ENCODE measurements at places on chromosomes 6 and 20.
A peak's percentile ranks its signal among the peaks of the same experiment; 100 is the strongest.

- DNase-seq: peak; percentile 54
These were observed 114.5 kb upstream of the SLC22A16 start for GRCh38 chr6:110590821-110591351.

GRCh38 chr20:38221119-38221589, 39.4 kb downstream of the KIAA1755 start:
- peak; percentile 79 for DNase-seq

DNA sequence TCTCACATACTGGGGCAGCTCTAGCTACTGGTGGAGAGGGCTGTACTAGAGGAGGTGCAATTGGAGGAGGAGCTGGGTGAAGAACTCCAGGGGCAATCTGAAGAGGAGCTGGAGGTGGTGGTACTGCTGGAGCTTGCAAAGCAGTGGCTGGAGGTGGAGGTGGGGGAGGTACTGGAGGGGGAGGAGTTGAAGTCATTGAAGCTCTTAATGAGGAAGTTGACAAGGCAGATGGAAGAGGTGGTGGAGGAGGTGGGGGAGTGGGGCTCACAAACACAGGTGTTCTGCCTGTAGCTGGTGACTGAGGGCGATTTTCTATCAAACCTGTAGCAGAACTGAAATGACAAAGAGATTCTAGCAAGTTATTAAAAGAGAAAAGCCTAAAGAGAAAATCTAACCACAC, 77.6 kb downstream of the WASF1 start:
- no peak for DNase-seq

DNA sequence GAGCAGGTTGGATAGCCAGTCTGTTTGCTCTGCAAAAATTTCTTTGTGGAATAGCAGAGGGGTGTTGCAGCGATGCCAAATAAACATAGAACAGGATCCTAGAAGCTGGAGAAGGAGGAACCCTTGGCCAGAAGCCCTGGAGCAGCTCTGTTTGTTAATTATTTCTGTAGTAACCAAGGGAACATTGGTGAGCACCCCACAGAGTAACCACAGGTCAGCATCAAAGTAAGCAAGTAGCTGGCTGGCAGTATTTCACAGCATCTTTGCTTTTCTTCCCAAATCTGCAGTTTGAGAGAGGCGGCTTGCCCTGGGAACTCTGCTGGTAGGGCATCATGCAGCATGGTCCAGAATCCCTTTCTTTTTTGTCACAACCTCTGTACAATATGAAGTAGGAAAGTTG, 12.7 kb upstream of the APMAP start:
- no peak for DNase-seq

DNA sequence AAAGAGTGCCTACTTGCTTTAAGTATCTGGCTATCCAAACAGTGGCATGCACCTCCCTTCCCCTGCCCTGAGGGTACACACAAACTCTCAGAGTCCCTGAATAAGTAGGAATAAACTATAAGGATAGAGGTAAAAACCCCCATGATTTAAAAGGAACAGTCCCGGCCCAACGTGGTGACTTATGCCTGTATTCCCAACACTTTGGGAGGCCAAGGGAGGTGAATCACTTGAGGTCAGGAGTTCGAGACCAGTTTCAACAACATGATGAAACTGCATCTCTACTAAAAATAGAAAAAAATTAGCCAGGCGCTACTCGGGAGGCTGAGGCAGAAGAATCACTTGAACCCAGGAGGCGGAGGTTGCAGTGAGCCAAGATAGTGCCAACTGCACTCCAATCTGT, 22.2 kb downstream of the SAMHD1 start:
- DNase-seq: no peak

DNA sequence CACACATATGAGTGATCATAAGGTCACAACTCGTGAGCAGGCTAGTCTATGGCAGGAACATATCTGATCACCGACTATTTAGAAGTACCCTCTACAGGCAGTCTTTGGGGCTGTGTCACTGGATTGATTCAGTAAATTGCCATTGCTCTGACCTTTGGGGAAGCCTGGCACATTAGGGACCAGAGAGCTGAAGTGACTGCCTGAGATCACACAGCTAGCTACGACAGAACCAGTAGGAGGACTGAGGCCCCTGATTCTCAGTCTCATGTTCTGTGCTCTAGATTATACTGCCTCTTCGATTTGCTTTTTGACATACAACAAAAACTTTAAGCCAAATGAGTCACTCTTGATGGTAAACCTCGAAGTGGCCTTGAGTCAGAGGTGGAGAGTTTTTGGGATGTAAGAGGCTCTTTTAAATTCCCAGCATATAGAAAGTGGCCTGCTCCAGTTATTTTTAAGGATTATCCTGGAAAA, 247.5 kb upstream of the SUPT3H start:
- peak; percentile 49 for DNase-seq

DNA sequence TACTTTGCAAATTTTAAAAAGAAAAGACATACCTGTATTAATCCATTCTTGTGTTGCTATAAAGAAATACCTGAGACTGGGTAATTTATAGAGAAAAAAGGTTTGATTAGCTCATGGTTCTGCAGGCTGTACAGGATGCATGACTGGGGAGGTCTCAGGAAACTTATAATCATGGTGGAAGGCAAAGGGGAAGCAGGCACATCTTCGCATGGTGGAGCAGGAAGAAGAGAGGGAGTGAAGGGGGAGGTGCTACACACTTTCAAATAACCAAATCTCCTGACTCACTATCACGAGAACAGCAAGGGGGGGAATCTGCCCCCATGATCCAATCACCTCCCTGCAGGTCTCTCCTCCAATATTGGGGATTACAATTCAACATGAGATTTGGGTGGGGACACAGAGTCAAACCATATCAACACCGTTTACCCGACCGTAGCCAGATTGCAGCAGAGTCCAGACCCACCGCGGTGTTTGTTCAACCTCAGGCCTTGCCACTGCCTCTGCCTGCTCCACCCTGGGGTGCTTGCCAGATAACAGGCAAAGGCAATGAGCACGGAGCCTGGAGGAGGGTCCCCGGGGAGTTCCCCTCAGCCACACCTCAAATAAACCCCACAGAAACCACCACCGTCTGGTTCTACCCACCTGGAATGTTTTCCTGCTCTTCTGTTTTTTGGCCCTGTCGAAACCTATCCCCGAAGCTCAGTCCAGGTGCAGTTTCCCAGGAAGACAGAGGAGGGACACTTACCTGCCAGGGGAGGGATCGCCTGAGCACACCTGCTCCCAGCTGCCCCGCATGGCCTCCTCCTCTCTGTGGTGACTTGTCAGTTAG, 142.2 kb upstream of the AFDN start:
- DNase-seq: no peak

- DNase-seq: no peak
These were observed 107.1 kb upstream of the LGSN start for GRCh38 chr6:63426844-63427243.

DNA sequence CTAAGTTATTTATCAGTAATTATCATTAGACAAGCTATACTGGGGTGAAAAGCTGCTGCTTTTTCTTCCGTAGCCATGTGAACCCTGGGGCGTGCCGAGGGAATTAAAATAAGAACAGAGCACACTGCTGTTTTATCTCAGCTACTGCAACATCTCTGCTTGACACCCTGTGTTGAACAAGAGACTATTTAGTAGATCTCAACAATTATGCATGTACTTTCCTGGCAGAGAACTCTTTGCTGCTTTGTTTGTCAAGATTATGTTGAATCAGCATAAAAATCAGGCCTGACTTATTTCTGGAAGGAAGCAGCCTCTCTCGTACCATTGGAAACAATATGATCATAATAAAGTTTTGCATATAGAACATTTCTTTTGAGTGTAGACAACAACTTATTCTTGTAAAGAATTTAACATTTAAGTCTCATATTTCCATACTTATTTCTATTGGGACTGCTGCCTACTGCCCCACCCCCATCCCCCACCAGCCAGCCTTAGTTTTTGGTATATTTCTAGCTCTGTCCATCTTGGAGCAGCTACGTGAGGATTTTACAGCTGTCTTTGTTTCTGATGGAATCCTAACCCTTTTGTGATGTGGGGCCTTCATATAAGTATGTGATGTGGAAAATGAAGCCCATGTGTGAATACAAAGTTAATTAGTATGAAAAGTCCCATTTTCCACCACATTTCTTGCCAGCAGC, 1011.4 kb downstream of the KIF16B start:
- no peak for DNase-seq

- DNase-seq: no peak
These were observed 974.0 kb upstream of the GJE1 start for GRCh38 chr6:141158740-141159139.

DNA sequence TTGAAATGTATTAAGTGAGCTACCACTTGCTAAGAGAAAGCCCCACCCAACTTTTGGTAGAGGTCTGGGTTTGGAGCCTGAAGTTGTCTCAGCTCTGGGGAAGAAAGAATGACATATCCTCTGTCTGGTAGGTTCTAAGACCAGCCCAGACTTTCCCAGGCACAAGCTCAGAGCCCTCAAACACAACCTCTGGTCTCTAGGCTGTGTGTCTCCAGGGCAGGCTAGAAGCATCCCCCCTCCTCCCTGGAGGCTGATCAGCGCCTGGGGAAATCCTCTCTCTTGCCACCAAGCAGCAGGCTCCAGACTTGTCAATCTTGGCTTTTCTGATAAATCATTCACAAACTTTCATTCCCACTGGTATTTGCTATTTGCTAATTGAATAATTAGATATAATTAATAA, 226.5 kb upstream of the CST7 start:
- no peak for DNase-seq

DNA sequence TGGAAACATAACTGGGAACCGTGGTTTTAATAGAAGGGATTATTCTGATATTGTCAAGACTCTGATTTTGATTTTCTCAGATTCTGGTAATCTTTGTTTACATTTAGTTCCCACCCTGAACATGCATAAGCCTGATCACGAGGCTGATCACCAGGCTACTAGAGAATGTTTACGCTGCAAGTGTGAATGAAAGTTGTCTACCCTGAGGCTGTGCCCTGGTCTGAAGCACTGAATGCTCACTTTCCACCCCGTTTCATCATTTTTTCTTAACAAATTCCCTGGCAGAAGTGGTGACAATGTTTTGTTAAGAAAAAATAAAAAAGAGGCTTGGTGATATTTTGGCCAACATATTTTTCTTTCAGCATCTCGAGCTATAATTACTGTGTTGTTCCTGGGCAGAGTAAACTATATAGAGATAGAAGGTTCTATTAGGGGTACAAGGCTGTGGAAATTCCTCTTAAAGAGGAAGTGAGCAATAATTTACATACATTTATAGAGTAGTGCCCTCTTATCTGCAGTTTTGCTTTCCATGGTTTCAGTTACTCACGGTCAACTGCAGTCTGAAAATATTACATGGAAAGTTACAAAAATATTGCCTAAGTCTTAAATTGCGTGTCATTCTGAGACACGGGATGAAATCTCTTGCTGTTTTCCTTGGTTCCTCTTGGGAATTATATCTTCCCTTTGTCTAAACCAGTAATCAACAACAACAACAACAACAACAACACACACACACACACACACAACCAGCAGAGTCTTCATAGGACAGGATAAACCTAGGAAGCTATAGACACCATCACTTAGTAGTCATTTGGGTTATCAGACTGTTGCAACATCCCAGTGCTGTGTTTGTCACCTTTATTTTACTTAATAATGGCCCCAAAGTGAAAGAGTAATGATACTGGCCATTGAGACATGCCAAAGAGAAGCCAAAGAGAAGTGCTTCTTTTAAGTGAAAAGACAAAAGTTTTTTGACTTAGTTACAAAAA, 566.6 kb upstream of the CITED2 start:
- DNase-seq: no peak

DNA sequence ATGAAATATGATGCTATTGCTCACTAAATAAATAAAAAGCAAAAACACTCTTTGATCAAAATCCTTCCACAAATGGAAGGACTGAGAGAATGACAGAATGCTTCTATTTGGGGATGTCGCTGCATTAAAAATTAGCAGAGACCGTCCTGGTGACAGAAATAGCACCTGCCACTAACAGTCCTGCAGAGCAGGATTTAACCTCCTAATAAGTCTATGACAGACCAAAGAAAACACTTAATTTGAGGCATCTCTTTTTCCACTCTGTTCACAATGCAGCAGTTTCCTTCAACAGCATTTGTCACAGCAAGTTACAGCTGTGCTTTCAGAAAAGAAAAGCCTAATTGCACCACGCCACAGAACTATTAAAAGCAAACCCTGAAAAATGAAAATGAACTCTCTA, 140.6 kb upstream of the BEND6 start:
- no peak for DNase-seq

GRCh38 chr6:90230548-90231215, 66.0 kb downstream of the BACH2 start:
- DNase-seq: peak; percentile 34

- no peak for DNase-seq
These were observed 293.5 kb downstream of the CDKAL1 start for GRCh38 chr6:20827798-20828197.

- no peak for DNase-seq
These were observed 73.0 kb downstream of the SHPRH start for GRCh38 chr6:145891126-145891525.

DNA sequence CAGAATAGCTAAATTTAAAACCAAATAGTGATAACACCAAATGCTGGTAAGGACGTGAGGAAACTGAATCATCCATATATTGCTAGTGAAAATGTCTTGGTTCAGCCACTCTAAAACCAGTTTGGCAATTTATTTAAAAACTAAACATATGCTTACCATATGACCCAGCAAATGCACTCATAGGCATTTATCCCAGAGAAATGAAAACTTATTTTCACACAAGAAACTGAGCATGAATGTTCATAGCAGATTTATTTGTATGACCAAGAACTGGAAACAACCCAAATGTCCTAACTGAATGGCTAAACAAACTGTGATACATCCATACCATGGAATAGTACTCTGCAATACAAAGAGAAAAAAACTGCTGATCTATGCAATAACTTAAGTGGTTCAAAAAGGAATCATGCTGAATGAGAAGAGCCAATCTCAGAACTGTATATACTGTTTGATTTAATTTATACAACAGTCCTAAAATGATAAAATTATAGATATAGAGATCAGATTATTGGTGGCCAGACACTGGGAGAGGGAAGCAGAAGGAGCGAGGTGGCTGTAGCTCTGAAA, 115.6 kb upstream of the ADGRF1 start:
- no peak for DNase-seq

DNA sequence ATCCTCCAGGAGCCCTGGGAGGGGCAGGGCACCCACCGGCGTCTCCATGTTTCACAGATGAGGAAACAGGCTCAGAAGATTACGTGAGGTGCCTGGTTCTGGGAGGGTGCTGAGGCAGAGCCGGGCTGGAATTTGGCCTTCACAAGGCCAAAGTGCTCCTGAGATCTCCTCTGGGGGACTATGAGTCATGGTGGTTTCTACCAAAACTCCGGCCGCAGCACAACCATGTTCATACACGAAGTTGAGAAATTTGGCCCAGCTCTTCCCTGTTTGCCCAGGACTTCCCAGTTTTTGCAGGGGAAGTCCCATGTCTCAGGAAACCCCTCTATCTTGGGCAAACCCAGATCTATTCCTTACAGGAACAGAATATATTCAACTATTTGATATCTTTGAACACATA, 172.9 kb upstream of the CDYL start:
- no peak for DNase-seq

DNA sequence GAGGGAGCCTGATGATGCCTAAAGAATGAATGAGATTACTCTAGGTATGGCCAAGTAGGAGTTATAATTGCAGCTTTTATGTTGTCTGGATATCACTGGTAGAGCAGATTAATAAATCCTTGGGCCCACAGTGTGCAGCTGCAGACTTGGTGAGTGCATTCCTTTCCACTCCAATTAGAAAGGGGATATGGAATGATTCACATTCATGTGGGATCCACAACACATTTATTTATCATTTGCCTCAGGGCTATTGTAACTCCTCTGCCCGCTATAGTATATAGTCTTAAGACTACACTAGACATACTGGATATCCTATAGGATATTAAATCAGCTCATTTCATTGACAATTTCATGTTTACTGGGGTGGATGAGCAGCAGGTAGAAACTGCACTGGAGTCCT, 11.6 kb upstream of the HLA-G start:
- no peak for DNase-seq

GRCh38 chr6:51099201-51099600, 280.5 kb downstream of the TFAP2B start:
- no peak for DNase-seq

Measured in activated CD8-positive, alpha-beta T cell treated with anti-CD3 and anti-CD28 coated beads for 36 hours (primary cell).